NCI-H1930 (cell line): ENCODE measurements at places on chromosomes 1 and 21.
A peak's percentile ranks its signal among the peaks of the same experiment; 100 is the strongest.

DNA sequence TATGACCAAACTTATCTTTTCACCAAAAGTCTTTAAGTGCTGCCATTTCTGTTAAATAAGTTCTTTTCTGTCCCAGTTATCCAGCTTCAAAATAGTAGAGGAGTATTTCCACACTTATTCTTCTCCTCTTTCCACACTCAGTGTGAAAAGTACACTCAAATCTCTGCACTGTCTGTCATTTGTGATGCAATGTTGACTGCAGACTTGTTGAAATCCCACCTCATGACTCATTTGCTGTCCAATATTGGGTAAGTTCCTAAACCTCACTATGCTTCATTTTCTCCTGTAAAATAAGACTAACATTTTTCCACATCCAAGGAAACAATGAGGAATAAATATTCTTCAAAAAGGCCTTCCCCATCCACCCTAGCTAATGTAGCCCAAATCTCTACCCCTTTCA, 17.5 kb downstream of the LRRIQ3 start:
- no peak for DNase-seq

GRCh38 chr1:79667848-79668696, 661.5 kb upstream of the ADGRL4 start:
- DNase-seq, result no peak

DNA sequence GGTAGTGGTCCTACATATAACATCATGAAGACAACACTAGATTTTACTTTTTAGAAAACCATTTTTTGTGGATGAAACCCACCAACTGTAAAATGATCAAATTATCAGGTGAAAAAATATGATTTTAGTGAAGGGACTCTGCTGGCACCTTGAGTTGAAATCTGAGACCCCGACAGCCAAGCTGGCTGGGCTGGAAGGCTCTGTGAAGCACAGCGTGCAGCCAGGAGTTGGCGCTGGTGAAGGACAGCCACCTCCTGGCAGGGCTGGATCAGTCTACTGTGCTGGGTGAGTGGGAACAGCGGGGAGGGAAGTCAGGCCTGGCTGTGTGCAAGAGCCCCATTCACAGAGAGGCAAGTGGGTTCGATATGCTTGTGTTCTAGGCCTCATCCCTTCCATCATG, 47.9 kb downstream of the DDAH1 start:
- no peak for DNase-seq

DNA sequence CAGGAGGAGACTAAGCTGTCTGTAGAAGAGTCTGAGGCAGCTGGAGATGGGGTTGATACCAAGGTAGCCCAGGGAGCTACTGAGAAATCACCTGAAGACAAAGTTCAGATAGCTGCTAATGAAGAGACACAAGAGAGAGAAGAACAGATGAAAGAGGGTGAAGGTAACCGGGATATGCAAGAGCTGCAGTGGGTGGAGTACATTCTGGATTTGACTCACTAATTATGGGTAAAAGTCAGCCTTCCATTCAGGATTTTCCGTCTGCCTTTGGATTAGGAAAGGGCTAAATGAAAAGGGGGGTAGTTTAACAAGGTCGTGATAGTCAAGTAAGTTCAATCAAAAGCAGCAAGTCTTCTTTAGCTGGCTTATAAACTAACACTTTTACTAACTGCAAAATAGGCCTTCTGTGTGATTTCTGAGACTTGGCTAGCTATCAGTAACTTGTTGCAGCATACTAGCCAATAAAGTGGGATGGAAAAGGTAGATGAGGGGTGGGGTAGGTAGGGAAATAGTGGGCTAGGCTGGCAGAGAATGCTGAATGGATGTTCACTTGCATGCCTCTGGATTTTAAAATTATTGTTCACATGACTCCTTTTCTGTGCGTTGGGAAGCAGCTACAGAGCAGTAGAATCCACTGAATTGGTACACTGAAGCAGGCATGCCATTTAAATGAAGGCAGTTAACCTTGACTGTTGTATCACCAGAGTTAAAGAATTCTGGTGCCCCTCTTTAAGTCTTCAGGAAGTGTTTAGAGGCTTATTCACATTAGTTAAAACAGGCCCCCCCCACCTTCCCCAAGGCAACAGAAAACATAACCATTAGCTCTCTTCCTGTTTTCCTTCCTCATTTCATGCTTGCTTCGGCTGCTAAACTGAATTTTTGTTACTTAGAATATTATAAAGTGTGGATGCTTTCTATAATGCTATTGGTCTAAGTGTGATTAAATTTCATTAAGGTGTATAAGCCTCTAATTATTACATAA, 15.4 kb downstream of the CCDC17 start:
- no peak for DNase-seq

DNA sequence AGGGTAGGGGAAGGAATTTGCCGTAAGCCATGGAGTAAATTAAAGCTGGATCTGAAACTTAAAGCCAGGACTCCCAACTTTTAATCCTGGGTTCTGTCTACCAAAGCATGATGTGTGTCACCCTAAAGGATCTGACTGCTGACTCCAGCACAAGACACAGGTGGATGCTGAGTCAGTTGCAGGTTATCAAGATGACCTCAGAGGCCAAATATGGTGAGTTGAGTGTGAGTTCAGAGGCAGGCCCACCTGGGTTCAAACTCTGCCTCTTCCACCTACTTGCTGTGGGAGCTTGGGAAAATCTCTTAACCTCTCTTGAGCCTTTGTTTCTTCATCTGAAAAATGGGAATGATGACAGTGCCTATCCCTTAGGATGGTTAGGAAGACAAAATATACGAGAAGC, 16.7 kb upstream of the LDLRAP1 start:
- no peak for DNase-seq

DNA sequence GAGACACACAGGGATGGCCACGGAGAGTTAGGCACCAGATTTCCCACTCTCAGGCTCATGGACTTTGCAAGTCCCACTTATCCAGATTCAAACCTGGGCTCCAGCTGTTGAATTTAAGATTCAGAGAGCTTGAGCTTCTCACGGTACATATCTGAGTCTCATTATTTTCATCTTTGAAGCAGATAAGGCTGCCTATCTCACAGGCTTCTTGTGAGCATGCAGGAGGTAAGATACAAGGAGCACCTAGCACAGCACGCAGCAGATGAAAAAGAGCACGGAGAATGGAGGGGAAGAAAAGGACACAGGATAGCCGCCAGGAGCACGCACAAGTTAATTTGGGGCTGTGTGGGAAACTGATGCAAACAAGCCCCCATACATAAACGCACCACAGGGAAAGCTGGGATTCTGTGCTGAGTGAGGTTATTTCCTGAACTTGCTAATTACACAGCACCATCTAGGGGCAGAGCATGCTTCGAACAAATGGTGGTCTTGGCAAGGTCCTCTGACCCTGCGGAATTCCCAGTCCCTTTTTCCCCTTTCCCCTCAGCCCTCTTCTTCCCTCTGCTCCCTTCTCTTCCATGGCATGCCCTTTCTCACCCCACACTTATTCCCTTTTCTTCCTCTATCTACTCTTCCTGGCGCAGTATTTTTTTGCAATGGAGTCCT, 134.7 kb upstream of the VANGL1 start:
- DNase-seq, result no peak

DNA sequence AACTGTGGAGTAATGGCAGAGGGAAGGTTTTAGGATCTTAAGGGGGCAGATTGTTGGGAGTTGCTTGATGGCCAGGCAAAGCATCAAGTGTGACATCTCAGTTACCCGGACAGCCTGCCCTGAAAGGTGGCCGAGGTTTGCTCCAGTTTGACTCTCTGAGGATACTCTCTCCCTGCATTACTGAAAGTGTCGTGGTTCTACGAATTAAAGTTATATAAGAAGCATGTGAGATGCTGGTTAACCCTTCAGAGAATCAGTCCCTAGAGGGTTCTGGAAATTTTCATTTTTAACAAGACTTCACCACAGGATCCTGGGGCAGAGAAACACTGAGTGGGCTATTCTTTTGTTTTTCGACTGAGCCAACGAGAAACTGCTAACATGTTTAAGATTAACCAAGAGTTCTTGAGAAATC, 689 bp upstream of the ZNF644 start:
- DNase-seq, result no peak

- DNase-seq, result peak; percentile 22
Observed at GRCh38 chr21:43864313-43864961, 586 bp upstream of the AGPAT3 start.

DNA sequence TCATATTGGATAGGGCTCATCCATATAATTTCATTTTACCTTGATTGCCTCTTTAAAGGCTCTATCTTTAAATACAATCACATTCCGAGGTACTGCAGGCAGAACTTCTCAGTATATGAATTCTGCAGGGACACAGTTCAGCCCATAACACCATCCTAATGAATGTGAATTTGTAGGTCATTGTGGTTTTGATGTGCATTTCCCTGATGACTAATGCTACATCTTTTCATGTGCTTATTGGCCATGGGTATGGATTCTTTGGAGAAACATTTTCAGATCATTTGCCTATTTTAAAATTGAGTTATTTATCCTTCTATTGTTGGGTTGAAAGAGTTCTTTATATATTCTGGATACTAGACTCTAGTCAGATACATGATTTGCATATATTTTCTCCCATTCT, 9.6 kb upstream of the RPS6KC1 start:
- no peak for DNase-seq

- no peak for DNase-seq
Observed at GRCh38 chr1:239884796-239885195, 206.9 kb upstream of the FMN2 start.

- no peak for DNase-seq
Observed at GRCh38 chr1:109136766-109137165, 22.9 kb downstream of the ELAPOR1 start.

DNA sequence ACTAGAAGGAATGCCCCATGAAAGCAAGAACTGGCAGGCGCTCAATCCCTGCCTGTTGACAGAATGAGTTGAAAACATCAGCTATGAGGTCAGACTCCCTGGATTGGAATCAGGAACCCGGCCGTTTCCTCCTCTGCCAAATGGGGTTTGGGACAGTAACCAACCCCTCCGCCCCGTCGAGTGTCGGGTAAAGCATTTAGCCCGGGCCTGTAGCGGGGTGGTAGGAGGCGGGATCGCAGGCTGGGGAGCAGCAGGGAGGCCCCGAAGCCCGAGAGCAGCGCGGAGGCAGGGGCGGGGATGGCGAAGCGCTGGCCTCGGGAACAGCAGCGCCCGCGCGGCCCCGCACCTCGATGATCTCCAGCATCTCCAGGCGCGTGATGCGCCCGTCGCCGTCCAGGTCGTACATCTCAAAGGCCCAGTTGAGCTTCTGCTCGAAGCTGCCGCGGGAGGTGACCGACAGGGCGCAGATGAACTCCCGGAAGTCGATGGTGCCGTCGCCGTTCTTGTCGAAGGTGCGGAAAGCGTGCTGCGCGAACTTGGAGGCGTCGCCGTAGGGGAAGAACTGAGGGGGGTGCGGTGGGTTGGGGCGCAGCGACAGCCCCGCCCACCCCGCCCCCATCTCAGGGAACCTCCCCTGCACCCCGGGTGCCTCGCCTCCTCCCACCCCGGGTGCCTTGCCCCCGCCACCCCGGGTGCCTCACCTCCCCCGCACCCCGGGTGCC, 7.5 kb downstream of the HPCAL4 start:
- DNase-seq, result no peak

GRCh38 chr1:38038861-38039260, 7.7 kb downstream of the POU3F1 start:
- no peak for DNase-seq

- no peak for DNase-seq
Observed at GRCh38 chr1:209291715-209292114, 291.8 kb upstream of the CAMK1G start.

- DNase-seq, result no peak
Observed at GRCh38 chr1:228219245-228219961, 11.6 kb downstream of the OBSCN start.

- DNase-seq, result no peak
Observed at GRCh38 chr1:165395478-165395877, 39.0 kb upstream of the LMX1A start.

GRCh38 chr1:67594764-67595163, 90.2 kb upstream of the GADD45A start:
- DNase-seq, result no peak

- no peak for DNase-seq
Observed at GRCh38 chr1:154791292-154792166, 78.6 kb downstream of the KCNN3 start.

DNA sequence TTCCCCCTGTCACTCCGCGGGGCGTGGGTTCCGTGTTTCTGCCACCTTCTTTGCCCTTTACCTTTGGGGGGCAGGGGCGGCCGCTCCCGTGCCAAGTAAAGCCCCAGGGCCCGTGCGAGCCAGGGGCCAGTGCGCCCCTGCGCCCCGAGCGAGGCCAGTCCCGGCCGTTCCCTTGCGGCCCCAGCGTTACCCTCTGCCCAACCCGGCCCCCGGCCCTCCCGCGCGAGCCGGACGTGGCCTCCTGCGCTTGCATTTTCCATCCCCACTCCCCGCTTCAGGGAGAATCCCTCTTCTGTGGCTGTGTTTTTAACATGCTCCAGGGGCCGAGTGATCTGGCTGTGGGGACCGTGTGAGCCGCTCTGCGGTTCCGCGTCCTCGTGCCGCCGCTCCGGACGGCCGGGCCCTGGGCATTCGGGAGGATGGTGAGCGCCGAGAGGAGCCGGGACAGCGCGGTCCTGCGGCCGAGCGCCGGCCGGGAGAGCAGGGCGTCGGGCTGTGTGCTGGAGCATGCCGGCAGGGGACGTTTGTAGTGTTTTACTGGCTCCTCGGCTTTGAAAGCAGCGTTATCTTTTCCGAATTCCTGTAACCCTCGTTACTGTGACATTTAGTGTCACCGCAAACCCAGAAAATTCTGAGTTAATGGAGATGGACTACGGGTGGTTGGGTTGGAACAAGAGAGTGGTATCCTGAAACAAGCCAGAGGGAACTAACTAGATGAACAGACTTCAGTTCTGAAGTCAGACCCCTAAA, 1.0 kb downstream of the GALNT2 start:
- DNase-seq, result no peak

GRCh38 chr1:22216210-22216883, 73.5 kb upstream of the WNT4 start:
- DNase-seq, result no peak

GRCh38 chr1:111285879-111286278, 4.8 kb upstream of the CHIA start:
- no peak for DNase-seq

- no peak for DNase-seq
Observed at GRCh38 chr1:215397106-215397505, 170.0 kb upstream of the KCTD3 start.

GRCh38 chr1:11735531-11735853, 444 bp upstream of the AGTRAP start:
- no peak for DNase-seq

DNA sequence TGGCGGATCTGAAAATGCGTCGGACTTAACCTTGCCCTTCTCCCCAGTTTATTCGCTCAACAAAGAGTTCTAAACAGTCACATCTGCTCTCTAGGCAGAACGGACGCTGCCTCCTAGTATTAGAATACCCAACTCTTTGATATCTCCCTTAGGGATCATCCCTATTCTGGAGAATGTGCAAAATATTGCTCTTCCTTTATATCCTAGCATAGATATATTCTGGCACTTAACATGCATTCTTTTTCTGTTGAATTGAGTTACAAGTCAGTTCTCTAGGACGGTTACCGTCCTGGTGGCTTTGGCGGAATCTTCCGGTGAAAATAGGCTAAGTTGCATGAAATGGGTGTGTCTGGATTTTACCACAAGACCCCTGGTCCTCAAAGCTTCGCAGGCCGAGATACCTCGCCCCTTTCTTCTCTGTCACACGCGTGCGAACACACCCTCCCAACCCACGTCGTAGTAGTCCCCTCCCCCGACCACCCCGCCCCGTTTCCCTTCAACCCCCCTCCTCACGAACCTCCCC, 501 bp upstream of the DNAJC6 start:
- no peak for DNase-seq

- no peak for DNase-seq
Observed at GRCh38 chr1:20358761-20359263, 68.1 kb downstream of the VWA5B1 start.
